Fibroblast of lung (primary cell): ENCODE measurements at places on chromosomes 7 and 10. TPM values are rescaled to one million over a fixed set of nuclear protein-coding genes. Genes with fewer than 3 reads are reported as not detected.

- DNase-seq: no peak
These were observed 27.7 kb downstream of the ZCCHC24 start for GRCh38 chr10:79417731-79418130.

DNA sequence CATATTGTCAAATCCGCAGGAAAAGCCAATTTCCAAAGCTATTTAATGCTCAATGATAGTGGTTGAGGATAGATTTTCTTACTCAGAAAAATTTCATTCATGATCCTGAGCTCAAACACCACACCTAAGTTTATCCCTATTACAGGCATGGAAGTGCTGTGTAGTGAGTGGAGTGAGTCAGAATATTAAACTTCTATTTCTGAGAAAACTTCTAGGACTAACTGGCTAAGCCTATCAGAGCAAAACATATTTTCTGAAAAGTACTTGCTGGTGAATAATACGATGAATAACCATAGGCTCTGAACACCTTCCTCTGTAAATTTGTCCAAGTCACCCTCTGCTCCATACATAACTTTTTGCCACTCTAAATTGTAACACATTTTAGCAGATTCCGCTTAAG lies 221.5 kb downstream of the SUGCT start:
- peak; percentile 11 for DNase-seq

DNA sequence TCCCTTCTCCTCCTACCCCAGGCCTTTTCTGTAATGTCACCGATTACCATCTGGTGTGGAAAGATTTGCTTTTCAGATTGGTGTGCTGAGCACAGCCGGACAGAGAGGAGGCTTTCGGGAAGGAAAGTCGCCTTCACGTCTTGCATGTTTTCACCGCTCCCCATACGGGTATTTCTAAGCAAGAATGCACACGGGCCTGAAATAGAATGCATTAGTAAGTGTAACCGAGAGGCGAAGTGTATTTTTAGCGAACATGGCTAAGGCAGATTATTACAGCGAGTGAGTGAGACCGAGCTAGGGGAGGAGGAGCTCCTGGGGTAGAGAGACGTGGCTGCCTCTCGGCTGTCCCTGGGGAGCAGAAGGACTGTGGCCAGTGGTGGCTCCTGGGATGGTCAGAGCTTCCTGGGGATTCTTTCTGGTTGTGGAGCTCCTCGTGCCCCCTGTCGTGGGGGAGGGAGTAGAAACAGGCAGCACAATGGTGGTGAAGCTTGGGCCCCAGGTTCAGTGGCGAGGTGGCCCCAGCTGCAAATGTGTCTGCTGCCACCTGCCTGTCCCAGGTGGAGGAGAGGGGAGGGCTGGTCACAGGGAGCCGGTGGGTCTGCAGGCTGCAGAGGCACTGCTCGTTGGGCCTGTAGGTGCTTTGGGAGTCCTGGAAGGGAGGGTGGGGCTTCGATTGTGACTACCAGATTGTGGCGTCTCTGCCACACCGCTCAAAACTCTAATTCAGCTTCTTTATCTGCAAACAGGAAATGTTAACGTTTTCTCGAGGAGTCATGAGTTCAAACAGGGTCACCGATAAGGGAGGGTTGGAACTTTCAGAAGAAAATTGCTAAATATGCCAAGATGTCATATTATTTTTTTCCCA lies 135.8 kb downstream of the CAMK1D start:
- DNase-seq: no peak

DNA sequence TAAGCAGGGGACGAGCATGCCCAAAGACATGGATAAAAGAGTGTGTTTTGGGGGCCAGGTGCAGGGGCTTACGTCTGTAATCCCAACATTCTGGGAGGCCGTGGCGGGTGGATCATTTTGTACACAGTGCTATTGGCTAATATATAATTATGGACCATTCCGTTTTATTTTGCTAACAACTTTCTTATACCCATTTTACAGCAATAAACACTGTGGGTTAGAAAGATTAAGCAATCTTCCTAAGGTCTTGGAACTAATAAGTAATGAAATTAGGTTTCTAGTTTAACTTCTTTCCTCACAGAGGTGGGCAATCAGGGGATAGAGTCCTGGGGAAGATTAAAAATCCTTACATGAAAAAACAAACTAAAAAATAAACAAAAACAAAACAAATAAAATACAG lies 3.4 kb downstream of the GGCT start:
- DNase-seq: no peak

DNA sequence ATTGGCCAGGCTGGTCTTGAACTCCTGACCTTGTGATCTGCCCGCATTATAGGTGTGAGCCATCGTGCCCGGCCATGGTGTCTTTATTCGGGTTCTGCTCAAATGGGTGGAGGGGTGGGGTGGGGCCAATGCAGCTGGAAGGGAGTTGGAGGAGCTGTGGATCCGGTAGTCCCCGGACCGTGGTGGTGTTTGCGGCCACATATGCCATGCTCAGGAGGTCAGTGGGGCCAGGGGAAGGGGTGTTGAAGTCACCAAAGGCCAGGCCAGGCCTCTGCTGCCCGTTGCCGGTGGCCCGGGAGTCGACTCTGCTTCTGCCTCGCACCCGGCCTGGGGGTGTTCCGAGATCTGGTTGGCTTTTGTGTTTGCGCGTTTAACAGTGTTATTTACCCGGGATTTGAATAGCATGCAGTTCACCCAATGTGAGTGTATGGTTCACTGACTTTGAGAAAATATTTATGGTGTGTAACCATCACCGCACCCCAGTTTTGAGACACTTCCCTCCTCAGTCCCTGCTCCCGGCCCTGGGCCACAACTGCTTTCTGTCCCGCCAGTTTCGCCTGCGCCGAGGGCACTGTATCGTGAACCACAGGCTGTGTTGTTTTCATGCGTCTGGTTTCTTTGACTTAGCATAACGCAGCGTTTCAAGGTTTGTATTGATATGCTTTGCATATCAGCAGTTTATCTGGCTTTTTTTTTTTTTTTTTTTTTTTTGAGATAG lies 10.7 kb downstream of the INPP5A start:
- DNase-seq: no peak

Gene OGDHL
- under 0.01 TPM in 2 replicates for total RNA-seq

Gene FAM237B
- total RNA-seq: under 0.01 TPM in 1 of 2 replicates, not detected in the other

DNA sequence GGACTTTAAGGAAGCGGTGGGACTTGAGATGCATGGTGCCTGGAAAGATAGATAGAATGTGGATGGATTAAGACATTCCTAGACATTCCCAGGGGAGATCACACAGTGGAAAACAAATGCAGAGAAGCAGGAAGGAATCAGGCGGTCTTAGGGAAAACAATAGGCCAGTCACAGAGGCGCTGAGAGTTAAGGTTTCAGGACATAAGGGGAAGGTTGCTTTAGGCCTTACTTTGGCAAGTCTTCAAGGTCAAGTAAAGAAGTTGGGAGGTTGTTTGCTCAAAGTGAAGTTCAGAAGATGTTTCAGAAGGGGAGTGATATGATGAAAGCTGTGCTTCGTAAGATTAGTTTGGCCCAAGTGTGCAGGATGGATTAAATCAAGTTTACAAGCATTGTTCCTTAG lies 109.4 kb downstream of the SUGCT start:
- no peak for DNase-seq

- peak; percentile 76 for DNase-seq
These were observed 149.4 kb upstream of the FERD3L start for GRCh38 chr7:19294619-19295018.

DNA sequence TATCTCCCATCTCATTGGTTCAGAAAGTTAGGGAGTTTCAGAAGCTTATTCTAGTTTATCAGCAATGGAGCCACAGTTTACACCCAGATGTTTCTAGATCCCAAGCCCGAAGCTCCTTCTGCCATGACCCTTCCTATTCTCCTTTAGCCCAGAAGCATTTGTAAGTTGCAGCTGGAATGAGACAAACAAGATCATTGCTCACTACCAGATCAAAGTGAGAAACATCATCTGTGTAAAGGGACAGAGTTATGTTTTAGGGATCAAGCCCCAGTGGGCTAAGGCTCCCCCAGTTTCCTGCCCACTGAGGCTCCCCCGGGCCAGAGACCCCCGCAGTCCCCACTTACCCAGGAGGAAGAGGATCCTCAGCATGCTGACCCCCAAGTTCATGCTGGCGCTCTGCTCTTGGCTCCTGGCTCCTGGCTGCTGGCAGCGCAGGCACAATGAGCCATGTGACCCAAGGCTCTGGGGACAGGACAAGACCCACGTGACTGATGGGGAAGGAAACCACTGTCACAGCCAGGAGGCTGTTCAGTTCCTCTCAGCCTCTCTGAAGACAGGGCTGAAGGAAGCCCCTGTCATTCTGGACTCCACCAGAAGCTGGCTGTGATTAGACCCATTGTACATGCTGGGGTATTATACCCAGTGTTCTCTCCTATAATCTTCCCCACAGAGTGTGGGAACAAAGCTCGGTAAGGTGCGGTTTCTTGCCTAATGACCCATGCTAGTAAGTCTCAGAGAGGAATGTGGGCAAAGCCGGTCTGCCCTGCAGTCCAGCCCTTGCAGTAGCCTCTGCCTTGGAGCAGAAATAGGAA lies at the start of gene TMEM273:
TMEM273 (minus strand) TSS at position 442 of the 812 bp plus-strand sequence; CDS start at position 387, 55 bp downstream.
- DNase-seq: no peak

DNA sequence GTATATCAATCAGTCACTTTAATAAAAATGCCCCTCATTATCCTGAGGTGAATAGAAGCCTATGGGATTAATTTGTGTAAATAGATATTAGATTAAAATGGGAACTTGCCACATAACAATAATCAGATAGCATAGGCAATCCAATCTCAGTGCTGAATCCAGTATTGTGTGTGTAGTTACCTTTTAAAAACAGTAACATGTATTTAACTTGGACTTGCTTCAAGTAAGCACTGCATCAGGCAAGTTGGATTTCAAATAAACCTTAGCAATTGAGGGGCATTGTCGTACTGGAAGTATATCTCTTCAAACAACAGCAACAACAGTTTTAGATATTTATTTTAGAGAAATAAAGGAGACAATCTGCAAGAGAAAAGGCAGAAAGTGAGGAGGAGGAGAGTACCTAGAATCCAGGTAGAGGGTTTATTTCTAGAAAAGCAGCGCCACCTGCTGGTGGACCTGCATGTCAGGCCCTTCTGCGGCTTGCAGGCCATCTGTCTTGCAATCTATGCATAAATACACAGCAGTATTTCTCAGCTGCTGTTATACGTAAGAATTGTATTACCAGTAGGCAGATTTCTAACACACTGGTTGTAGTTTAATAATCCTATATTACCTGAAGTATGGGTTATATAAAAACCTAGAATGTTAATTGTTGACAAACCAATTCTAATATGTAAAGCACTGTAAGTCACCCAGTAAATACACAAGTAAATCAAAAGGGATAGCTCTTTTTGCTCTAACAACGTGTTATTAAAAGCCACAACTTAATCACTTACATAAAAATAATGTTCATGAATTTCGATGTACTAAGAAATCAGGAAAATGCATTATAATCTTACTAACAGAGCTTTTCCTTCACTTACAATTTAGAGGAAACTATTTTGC lies 652.8 kb downstream of the KCNMA1 start:
- DNase-seq: peak; percentile 86

Gene RNF148
- 0.26 and 0.83 TPM in 2 replicates for total RNA-seq

GRCh38 chr10:2202401-2202800 lies 465.1 kb upstream of the ADARB2 start:
- peak; percentile 57 for DNase-seq

- peak; percentile 71 for DNase-seq
These were observed 1.8 kb downstream of the SEMA3C start for GRCh38 chr7:80916770-80917741.

Gene PNLIPRP2
- total RNA-seq: not detected in 2 replicates
